ENCODE measurements at places on chromosomes 11 and 22.

DNA sequence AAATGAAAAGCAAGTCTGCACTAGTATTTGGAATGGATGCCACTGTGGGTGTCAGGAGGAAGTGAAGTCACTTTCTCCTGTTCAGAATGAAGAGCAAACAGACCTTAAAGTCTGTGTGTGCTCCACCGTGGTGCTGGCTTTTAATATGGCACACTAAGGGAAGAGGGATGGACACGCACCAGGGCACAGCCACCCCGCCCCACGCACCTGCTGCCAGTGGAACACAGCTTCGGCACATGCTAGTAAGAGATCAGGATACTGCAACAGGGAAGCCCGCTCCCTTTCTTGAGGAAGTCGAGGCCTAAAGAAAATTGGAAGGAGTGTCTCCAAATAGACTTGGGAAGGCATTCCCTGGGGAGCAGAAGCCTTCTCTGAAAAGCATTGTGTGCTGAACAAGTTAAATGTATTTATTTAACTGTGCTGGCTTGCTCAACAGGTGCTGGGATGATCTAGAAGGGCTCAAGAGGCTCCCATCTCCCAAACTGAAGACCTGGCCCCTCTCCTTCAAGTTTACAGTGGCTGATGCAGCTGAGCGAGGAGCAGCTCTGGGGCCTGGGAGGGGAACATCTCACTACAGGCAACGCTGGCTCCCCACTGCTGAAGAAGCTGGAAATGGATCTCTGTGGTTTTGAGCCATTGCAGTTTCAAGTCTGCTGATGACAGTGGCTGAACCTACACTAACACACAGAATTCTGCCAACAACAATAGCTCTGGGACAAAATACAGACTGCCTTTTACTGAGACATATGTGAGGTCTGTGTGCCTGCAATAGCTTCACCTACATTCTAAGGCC, 504.6 kb upstream of the B3GAT1 start:
- no peak for DNase-seq

GRCh38 chr11:77060234-77060633, 6.5 kb upstream of the CAPN5 start:
- DNase-seq: no peak

GRCh38 chr11:88051396-88051795, 123.8 kb downstream of the RAB38 start:
- no peak for DNase-seq

- DNase-seq: no peak
Observed at GRCh38 chr11:99419991-99420390, 399.2 kb downstream of the CNTN5 start.

GRCh38 chr11:66721939-66722338, 7.1 kb downstream of the SPTBN2 start:
- DNase-seq: no peak

- peak; percentile 59 for DNase-seq
Observed at GRCh38 chr11:20022363-20023081, 137.8 kb downstream of the DBX1 start.

- no peak for DNase-seq
Observed at GRCh38 chr11:92101920-92102319, 122.7 kb upstream of the FAT3 start.

GRCh38 chr11:63680834-63681320, 423 bp upstream of the RTN3 start:
- DNase-seq: no peak

DNA sequence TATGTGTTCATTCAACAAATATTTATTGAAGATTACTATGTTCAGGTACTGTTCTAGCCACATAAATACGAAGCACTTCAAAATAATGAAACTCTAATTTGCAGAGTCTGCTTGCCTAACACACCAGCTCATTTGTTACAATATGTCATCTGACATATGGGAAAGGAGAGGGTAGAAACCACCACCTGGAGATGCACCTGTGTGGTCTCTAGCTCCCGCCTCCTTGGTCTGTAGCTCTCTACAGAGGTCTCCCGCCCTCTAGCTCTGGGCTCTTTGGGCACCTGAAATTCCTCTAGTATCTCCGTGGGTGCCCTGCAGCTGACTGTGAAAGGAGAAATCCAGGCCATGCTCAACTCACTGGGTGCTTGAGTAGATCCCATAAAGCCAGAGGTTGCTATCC, 51.4 kb upstream of the DBX1 start:
- no peak for DNase-seq

DNA sequence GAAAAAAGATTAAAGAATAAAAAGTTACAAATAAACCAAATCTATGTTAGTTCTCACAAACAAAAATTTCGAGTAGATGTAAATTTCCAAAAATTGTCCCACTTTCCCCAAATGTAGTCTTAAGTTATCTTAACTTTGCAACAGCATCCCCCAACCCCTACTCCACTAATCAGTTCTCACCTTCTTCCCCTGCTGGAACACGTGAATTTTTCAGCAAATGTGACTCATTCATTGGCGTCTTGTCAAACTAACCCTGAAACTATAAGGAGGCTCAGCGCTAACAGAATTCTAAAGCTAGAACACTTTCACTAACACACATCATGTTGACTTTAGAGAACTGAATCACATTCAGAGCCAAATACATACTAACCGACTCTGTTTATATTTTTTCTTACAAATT, 46.1 kb downstream of the PHF21A start:
- no peak for DNase-seq

GRCh38 chr11:122258446-122259194, 142.6 kb upstream of the BLID start:
- no peak for DNase-seq

DNA sequence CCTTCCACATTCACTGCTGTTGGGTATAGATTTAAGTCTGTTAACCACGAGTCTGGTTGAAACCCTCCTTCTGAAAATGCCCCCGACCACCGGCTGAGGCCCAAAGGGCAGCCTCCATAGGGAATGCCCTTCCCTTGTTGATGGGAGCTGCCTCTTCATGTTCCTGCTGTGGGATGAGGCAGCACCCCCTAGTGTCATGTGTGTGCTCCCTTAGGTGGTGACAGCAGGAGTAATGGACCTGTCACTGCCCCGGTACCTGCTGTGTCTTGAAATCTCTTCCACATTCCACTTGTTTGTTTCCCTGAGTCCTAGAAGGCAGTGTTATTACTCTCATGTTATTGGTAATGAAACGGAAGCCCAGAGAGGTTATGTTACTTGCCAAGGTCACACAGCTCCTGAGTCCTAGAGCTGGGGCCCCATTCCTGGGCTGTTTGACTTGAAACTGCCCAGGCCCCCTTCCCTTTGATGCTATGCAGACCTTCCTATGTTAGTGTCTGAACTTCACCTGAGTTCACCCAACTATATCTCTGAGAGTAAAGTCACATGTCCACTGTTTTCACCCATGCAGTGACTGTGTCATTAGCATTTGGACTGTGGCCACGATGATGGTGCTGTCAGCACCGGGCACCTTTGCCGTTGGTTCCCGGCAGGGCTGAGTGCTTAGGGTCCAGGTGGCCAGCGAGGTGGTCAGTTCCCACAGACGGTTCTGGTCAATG, 234.3 kb downstream of the TBC1D22A start:
- no peak for DNase-seq

DNA sequence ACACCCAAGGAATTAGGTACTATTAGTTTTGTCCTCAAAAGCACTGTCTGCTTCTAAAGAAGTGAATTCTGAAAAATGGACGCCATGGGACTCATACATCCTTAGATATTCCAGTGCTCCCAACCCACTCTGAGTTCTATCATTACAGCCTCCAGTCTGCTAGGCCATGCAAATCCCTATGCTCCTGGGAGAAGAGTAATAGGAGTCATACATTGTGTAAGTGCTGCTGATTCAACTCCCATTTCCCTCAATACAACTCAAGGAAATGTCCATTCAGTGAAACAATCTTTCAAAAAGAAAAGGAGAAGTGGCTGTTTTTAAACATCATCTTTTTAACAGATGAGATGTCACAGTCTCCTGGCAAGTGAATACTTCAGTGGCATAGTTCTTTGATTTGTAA, 590.2 kb upstream of the LRRC4C start:
- no peak for DNase-seq

GRCh38 chr11:124801014-124801413, 808 bp upstream of the MSANTD2 start:
- DNase-seq: no peak

GRCh38 chr11:73344191-73344607, 32.0 kb upstream of the RELT start:
- DNase-seq: no peak
